ENCODE measurements at places on chromosomes 4 and X. TPM values are rescaled to one million over a fixed set of nuclear protein-coding genes. Genes with fewer than 3 reads are reported as not detected.
A peak's percentile ranks its signal among the peaks of the same experiment; 100 is the strongest.

DNA sequence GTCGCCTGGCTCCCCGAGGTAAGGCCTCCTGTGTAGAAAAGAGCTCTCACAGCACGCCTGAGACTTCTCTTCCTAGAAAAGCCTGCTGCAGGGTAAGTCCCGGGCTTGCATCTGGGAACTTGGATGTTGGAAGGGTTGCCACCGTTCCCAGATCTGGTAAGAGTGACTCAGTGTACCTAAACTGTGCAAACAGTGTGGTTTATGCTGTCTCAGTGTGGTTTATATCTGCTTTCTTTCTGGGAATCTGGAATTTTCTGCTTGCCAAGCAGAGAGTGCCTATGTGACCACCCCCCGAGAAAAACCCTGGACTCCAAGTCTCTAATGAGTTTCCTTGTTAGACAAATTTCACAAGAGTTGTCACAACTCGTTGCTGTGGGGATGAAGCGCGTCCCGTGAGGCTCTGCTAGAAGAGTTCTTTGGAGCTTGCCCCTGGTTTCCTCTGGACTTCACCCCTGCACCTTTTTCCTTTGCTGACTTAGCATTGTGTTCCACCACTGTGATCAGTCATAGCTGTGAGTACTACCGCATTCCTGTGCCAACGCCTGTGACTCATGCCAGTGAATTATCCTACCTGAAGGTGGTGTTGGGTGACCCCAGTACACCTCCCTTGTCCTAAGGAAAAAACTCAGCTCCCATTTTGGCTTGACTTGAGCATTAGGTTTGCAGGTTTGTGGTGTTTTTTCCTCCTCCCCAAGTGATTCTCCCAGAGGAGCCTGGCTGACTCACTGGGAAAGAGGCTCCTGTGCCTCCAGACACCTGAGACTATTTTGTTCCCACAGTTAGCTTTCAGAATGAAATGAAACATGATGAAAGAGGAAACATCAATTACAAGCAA, 14.5 kb downstream of the SLC2A9 start:
- peak; percentile 50 for ATAC-seq

DNA sequence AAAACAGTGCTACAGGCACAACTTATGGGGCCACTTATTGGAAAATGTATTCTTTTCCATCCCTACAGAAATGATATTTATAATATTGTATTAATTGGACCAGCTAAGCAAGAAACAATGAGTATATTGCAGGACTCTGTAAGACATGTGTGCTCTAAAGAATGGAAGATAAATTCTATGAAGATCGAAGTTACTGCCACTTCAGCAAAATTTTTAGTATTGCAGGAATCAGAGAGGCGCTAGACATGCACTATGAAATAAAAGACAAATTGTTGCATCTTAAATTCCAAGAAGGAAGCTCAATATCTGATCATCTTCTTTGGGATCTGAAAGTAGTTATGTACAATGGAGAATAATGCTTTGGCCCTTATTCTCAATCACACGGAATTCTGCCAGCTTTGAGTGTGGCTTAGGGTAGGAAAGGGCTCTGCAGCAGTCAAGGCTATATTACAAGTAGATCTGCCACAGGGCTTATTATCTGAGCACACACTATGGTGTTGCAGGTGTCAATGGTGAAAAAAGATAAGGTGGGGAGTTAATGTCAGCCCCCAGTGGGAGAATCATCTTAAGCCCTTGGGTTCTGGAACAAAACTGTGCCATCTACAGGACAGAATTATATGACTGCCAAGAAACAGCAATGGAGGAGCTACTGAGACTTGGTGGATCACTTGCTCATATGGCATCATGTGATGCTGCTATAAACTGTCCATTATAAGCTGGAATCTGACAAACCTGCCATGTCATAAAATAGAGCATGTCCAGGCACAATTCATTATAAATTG, 334.0 kb upstream of the NDST3 start:
- no peak for ATAC-seq

DNA sequence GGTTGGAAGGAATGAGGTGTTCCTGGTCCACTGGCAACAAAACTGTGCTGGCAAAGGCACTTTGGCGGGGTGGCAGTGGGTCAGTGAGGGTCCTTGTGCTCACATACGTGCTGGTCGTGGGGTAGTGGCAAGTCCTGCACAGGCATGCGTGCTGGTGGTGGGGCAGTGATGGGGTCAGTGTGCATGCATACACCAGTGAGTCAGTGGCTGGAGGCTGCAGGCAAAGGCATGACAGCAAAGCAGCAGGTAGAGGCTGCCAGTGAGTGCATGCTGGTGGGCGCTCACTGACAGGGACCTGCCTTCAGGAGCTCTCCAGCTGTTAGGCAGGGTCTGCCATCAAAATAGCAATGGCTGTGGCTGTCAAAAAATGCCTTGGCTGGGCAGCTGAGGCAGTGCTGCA, 42.1 kb downstream of the TMPRSS11E start:
- no peak for ATAC-seq

DNA sequence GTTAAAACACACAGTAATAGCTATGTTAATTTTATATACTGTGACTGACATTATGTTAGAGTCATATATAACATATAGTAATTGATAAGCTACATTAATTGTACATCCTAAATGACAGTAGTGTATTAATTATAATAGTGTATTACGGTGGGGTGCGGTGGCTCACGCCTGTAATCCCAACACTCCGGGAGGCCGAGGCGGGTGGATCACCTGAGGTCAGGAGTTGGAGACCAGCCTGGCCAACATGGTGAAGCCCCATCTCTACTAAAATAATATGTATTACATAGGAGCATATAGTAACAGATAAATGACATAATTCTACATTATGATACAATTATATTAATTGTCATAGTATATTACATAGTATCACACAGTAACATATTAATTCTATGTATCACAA, 12.2 kb downstream of the ASMTL start:
- ATAC-seq, result no peak

- no peak for ATAC-seq
Measured at GRCh38 chr4:46894826-46895225, 14.2 kb downstream of the COX7B2 start.

- no peak for ATAC-seq
Measured at GRCh38 chr4:130071746-130072145, 975.8 kb downstream of the C4orf33 start.

- no peak for ATAC-seq
Measured at GRCh38 chr4:114180481-114180880, 201.0 kb upstream of the ARSJ start.

GPR82 gene
- not detected for total RNA-seq

- no peak for ATAC-seq
Measured at GRCh38 chrX:48904180-48904579, 6.5 kb downstream of the PQBP1 start.

CENPVL1 gene
- total RNA-seq, result not detected

- no peak for ATAC-seq
Measured at GRCh38 chrX:12929701-12930100, 23.3 kb downstream of the TLR8 start.

DNA sequence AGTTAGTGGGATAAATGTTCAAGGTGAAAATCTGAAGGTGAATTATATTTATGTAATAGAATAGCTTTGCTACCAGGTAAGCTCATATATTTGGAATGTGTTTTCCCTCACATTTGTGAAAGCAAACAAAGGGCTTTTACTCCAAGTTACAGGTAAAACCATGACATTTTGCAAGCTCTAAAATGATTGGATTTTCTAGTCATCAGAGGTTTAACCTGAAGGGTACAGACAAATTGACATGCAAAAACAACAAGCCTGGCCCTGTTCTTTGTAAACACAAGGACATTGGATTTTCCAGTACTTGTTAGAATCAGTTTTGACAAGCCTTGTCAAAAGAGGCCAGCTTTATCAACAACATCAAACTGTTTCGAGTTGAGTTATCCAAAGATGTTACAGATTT, 51.7 kb downstream of the ZFX start:
- no peak for ATAC-seq

DNA sequence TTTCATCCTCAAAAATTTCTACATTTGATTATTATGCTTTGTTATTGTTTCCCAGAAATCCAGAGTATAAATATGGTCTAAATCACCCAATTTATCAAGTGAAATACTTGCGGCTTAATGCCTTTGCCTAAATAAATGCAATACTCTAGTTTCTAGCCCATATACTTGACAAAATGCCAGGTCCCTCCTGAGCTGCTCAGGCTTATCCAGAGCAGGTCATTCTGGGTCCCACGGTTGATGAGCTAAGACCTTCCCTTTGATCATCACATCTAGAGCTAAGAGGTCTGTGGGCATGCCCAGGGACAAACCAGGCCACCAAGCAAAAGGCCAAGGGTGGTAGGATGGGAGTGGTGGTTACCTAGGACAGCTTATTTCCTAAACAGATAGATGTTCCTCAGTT, 180.1 kb downstream of the SMIM20 start:
- ATAC-seq, result peak; percentile 36

DNA sequence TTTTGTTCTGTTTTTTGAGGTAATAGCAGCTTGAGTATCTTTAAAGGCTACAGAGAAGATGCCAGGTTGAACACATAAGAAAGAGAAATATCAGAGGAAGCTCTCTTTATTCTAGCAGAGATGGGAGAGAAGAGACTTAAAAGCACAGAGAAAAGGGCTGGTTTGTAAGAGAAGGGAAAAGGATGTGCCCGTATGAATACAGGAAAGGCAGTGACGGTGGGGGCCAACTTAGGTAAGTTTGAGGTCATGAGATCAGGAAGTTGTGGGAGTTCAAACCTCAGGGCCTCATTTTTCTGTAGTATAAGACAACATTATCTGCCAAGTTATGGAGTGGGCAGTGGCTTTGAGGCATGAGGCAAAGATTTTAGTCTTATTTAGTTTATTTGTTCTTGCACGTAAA, 121.3 kb upstream of the S100G start:
- no peak for ATAC-seq

DNA sequence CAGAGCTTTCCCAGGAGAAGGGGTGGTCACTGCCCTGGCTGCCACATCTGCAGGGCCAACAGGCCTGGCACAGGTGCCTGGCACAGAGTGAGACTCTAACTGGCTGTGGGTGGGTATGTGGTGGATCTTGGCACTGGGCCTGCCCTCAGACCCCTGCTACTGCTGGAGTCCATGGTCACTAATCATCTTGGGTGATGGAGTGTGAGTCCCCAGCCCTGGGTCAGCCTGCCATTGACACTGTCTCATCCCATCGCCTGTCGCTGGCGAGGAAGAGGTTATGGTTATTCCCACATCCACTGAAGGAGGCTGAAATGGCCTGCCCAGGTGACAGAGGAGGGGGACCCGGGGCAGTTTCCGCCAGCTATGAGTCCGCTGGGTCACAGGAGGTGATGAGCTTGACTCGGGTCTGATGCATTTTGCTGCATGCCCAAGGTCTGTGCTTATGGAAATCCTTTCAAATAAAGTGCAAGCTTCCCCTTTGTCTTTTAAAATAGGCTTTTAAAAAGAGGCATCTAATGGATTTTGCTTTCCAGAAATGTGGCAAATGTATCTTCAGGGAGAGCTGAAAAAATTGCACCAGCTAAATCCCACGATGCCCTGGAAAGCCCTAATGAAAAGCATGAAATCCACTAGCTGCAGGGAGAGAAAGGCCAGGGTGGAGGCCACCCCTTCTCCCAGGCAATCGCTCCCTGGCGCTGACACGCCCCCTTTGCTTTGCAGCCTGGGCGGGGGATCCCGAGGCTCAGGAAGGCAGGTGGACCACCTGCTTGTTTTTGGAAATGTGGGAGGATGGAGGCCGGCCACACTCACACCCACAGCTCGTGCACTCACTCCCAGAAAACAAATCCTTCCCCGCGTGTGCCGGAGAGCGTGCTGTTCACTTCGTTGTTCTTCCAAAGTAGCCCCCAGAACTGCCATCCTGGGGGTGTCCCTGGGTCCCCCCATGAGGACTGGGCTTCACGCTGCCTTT, 54.9 kb downstream of the ABLIM2 start:
- no peak for ATAC-seq

DNA sequence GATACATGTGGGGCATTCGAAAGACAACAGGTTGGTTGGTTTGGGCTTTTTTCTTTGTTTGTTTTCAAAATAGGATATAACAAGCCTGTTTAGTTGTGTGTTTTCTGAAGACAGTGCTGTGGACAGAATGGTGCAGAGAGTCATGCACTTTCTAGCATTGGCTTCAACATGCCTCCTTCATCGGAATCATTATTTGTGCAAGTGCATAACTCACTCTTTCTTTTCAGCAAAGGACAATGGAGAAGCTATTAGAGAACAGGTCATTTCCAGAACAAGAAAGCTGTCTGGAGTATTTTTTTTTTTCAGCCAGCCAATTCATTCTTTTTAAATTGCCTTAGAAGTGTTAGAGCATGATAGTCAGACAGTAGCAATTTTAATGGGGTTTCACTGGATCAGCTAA, 225.8 kb downstream of the STK32B start:
- ATAC-seq, result no peak

DNA sequence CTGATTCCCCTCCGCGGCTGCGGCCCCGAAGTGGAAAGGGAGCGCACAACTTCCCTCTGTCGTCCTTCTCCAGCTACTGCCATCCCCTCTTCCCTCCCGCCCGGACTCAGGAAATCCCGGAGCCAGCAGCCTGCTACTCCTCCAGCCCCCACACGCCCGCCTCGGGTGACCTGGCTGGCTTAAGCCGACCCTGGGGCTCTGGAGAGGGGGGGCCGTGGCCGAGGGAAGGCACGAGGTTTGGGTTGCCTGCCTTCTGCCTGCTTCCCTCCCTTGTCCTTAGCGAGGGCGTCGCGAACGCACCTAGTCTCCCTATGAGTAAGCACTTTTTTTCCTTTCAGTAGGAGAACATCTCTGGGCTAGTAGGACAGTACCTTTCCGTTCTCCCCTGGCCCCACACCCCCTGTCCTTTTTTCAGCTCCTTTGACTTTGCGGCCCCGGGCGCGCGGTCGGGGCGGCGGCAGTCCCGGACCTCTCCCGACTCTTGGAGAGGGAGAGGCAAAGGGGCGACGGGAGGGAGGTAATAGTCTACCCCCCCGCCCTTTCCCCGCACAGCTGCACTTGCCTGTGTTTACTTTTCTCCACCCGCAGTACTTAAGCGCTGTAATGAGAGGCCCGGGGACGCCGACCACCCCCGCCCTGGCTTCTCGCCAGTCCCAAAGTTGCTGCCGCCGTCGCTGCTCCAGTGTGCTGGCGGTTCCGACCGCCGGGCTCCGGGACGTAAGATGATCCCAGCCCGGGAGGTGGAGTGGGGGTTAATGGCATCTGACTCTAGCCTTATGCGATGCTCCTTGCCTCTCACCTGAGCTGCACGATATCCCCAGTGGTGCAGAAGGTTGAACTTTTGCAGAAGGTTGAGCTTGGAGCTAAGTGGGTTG, 868 bp downstream of the PLS3 start:
- ATAC-seq, result peak; percentile 50

HS6ST2 gene
- total RNA-seq, result 0.08 TPM

DNA sequence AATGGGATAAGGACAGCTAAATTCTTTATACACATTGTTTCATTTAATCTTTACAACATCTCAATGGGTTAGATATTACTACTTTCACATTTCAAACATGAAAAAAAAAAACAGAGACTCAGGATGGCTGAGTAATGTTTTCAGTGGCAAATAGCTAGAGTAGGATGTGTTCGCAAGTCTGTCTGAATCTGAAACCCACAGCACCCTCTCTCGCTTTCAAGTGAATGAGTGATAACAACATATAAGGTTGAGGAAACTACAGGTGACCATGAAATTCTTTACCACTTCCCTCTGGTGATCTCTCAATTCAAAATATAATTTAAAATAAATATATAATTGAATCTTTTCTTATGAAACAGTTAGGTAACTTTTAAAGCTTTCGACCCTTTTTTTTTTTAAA, 162.6 kb downstream of the PRR32 start:
- ATAC-seq, result no peak

GRCh38 chr4:140308366-140309123, 64.9 kb upstream of the SCOC start:
- peak; percentile 90 for ATAC-seq

CLIC2 gene
- total RNA-seq, result 20.7 TPM
